HFFc6 (cell line): ENCODE measurements at places on chromosomes 6 and 20. TPM values are rescaled to one million over a fixed set of nuclear protein-coding genes. Genes with fewer than 3 reads are reported as not detected.

TNF gene
- total RNA-seq: 0.12 to 0.25 TPM (median 0.13 TPM) in 3 replicates

GMNN gene
- total RNA-seq: 19.0 to 33.8 TPM (median 27.1 TPM) in 3 replicates

PTK6 gene
- not detected in 3 replicates for total RNA-seq

DNA sequence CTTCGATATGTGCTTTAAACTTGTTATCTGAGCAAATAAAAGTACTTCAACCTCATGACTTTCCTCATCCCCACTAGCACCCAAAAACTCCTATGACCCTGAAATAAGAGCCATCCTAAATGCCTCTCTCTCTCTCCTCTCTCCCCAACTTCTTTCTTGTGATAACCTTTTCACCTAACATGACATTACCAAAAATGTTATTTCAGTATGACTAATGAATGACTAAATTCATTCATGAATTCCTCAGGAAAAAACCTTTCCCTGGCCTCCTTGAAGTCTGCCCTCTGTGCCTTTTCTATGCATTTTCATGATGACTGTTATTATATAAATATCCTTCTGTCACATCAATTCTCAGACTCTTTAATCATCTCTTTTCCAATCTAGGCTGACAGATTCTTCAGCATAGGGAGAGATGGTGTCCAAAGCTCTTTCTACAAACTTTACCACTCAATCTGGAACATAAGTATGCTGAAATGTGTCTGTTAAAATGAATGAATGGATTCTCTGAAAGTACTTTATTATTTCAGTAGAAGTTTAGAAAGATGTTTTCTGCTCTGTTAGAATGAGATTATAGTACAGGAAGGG is 114.3 kb upstream of the GGTLC1 start:
- no peak for DNase-seq

DNA sequence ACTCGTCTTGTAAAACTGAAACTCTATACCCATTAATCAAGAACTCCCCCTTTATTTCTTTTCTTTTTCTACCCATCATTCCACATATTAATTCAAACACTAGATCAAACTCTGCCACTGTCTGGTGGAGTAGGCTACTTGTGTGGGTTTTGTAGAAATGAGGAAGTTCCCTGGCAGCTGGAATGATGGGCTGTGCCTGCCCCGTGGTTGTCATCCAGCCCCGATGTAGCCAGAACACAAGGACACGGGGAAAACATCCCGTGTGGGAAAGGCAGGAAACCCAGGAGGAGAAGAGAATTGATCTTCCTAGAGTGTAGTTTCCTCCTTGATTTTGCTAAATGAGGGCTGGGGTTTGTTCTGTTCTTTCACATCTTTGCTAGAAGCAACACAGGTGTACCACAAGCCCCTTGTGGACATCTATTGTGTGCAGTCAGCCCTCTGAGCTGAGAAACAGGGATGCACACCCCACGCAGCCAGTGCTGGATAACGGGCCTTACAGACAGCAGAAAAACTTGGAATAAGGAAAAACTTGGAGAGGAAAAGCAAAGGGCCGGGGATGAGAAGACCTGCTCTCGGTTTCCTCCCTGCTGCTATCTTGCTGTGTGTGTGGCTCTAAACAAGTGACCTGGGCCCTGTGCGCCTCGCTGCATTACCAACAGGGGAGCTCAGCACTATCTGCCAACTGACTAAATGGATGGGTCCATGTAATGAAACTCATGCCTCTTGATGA is 88.0 kb downstream of the SCML4 start:
- no peak for DNase-seq

DNA sequence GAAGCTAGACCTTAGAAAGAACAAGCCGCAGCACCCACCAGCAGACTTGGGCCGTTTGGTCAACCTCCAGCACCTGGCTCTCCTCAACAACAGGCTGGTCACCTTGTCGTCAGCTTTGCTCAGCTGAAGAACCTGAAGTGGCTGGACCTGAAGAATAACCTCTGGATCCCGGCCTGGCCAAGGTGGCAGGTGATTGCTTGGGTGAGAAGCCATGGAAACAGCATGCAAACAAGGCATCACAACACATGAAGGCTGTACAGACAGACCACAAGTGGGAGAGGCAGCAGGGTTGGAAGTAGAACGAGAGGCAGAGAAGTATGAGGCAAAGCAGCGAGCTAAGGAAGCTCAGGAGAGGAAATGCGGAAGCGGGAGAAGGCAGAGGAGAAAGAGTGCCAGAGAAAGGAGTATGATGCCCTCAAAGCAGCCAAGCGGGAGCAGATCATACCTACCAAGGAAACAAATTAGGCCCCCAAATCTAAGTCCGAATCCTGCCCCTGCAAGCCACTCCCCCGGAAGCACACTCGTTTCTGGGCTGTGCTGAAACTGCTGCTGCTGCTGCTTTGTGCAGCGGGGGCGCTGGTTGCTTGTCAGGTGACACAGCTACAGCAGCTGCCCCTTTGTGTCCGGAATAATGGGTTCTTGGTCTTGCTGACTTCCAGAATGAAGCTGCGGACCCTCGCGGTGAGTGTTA is 121.6 kb upstream of the LGSN start:
- no peak for DNase-seq

GRCh38 chr6:163346497-163346961 is 68.0 kb upstream of the QKI start:
- no peak for DNase-seq

DNA sequence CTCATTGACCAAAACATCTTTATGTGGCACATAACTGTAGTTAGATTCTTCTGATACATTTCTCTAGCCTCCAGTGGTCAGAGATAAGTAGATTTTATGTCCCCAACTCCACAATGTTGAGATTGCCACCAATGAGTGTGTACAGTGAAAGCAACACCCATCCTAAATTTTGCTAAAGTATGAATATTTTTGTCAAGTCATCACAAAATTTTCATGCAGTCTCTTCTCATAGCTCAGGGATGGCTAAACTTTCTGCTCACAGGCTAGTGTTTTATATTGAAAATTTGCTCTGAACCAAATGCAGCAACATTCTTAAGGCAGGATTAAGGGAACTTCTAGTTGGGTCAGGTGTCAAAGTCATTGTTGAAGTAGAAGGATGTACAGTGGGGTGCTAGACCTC is 203.6 kb downstream of the NKAIN2 start:
- no peak for DNase-seq

- DNase-seq: no peak
Observed at GRCh38 chr6:11614534-11615213, 77.1 kb downstream of the TMEM170B start.

- DNase-seq: no peak
Observed at GRCh38 chr6:113060664-113061063, 713.5 kb downstream of the RFPL4B start.
